Activated CD4-positive, alpha-beta memory T cell treated with anti-CD3 and anti-CD28 coated beads, Interleukin-2, amount 10 ng/mL, durations not matched to agents 7 days and 5 days (primary cell): ENCODE measurements at places on chromosomes 13 and 19. TPM values are rescaled to one million over a fixed set of nuclear protein-coding genes. Genes with fewer than 3 reads are reported as not detected.

GRCh38 chr19:40609561-40610395 lies 8.6 kb downstream of the LTBP4 start:
- H3K4me1 ChIP-seq: peaks cover 77% of the 10 kb centered on the region
- peak; percentile 93 for DNase-seq
- H3K27ac ChIP-seq: peak overlapping the region; percentile 96

GRCh38 chr19:18495204-18495911 lies 26.5 kb downstream of the ELL start:
- peak overlapping the region; percentile 88 for H3K27ac ChIP-seq
- H3K27me3 ChIP-seq: no peaks in the 10 kb centered on the region
- peaks cover 76% of the 10 kb centered on the region for H3K4me1 ChIP-seq
- peaks cover 3% of the 10 kb centered on the region for H3K36me3 ChIP-seq

- no peaks in the 10 kb centered on the region for H3K27me3 ChIP-seq
- H3K36me3 ChIP-seq: no peaks in the 10 kb centered on the region
- no peak overlapping the region for H3K4me3 ChIP-seq
- no peak for DNase-seq
Observed at GRCh38 chr13:63554157-63554556, 2138.5 kb upstream of the PCDH20 start.

ZNF223 gene
- 0.40 TPM for total RNA-seq

PTGIR gene
- total RNA-seq: 5.3 TPM

GRCh38 chr19:19137556-19138108 lies 646 bp downstream of the TMEM161A start:
- H3K36me3 ChIP-seq: no peaks in the 10 kb centered on the region
- H3K27ac ChIP-seq: peak overlapping the region; percentile 65
- H3K4me1 ChIP-seq: peaks cover 29% of the 10 kb centered on the region

SIGLEC12 gene
- 0.35 TPM for total RNA-seq

GRCh38 chr13:26025771-26026170 lies 26.0 kb downstream of the SHISA2 start:
- peaks cover 7% of the 10 kb centered on the region for H3K27me3 ChIP-seq
- H3K4me3 ChIP-seq: no peak overlapping the region
- no peak overlapping the region for H3K27ac ChIP-seq
- DNase-seq: no peak
- no peaks in the 10 kb centered on the region for H3K4me1 ChIP-seq

KLC3 gene
- not detected for total RNA-seq

DNA sequence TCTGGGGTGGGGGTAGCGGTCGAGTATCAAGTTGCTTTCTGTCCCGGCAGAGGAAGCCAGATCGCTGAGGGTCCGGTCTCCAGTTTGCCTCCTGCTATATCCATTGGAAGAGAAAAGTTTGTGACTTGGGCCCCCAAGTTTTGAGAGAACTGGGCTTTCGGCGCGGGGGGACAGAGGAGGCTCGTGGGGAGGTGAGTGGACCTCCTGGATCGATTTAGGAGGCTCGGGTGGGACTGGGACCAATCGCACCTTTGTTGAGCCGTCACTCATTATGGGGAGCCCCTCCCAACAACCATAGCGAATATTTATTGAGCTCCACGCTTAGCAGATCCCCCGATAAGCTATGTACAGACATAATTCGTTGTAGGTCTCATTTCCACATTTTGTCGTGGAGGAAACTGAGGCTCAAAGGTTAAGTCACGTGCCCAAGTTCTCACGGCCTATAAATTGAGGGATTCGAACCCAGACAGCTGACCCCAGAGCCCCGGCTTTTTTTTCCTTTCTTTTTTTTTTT lies 909 bp downstream of the RFXANK start:
- H3K36me3 ChIP-seq: peaks cover 34% of the 10 kb centered on the region
- no peaks in the 10 kb centered on the region for H3K27me3 ChIP-seq
- peaks cover 48% of the 10 kb centered on the region for H3K4me1 ChIP-seq
- peak overlapping the region; percentile 99 for H3K27ac ChIP-seq
- peak overlapping the region; percentile 98 for H3K4me3 ChIP-seq

SPHK2 gene
- 29.5 TPM for total RNA-seq

- no peak for DNase-seq
- no peaks in the 10 kb centered on the region for H3K36me3 ChIP-seq
- H3K4me3 ChIP-seq: no peak overlapping the region
Observed at GRCh38 chr13:25394402-25395060, 22.8 kb downstream of the ATP8A2 start.

PABPC3 gene
- total RNA-seq: 0.88 TPM

CEACAM1 gene
- total RNA-seq: 43.0 TPM

PCDH9 gene
- not detected for total RNA-seq

DNA sequence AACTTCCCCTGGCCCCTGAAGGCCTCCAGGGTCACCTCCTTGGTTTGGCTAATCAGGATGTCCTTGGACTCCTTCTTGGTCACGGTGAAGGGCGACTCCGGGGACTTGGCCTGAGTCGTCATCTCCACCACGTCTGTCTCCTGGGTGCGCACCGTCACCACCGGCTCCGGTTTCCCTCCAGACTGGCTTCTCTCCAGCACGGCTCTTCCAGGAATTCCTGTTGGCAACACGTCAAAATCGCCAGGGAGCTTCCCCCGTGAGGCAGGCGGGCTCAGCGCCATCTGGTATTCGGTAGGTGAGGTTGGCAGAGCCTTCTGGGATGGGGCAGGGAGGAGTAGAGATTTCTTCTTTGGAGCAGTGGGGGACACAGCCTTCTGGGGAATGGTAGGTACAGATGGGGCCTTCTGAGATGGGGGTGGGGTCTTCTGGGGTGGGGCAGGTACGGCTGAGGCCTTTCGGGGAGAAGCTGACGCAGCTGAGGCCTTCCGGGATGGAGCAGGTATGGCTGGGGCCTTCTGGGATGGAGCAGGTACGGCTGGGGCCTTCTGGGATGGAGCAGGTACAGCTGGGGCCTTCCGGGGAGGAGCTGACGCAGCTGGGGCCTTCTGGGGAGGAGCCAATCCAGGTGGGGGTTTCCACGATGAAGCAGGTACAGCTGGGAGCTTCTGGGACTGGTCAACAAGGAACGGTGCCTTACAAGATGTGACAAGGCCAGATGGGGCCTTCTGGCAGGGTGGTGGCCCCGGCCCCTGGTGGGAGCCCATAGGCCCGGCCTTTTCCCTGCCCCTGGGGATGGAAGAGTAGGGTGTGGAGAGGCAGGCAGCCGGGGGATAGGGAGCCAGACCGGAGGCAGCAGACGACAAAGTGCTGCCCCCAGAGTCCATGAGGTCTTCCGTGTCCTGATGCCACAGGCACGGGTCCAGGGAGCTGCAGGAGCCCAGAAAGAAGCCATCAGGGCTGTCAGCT lies 3.8 kb downstream of the GARIN5B start:
- H3K27me3 ChIP-seq: peaks cover 16% of the 10 kb centered on the region
- DNase-seq: no peak
- no peaks in the 10 kb centered on the region for H3K36me3 ChIP-seq
- H3K4me1 ChIP-seq: no peaks in the 10 kb centered on the region
- H3K27ac ChIP-seq: no peak overlapping the region
- no peak overlapping the region for H3K4me3 ChIP-seq

IFNL1 gene
- 0.38 TPM for total RNA-seq

GRCh38 chr13:95301183-95301967 lies at the start of gene ABCC4:
Gene ABCC4, minus strand, starts transcription at chr13:95301451. Its CDS starts 137 bp downstream, at chr13:95301314.
- peak; percentile 63 for DNase-seq
- H3K27me3 ChIP-seq: peaks cover 6% of the 10 kb centered on the region
- H3K27ac ChIP-seq: no peak within 1 kb of the TSS

DNA sequence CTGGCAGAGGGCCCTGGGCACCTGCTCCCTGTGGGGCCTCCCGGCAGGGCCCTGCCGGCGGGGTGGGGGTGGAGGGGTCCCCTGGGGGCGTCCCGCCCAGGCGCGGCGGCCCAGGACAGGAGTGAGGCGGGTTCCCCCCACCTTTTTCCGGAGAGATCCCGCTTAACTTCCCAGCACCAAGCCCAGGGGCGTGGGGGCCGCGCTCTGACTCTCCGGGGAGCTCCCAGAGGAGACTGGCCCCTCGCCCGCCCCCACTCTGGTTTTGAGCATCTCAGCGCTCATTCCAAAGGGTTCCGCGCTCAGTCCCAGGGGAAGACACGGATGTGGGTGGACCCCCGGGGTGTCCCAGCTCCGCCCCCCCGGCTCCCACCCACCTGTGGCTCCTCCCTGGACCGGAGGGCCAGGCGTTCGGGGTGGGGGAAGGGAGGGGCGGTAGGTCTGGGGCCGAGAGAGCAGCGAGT lies 476 bp downstream of the C2CD4C start:
- H3K27ac ChIP-seq: no peak overlapping the region
- H3K4me1 ChIP-seq: peaks cover 6% of the 10 kb centered on the region
- no peaks in the 10 kb centered on the region for H3K36me3 ChIP-seq
- no peak for DNase-seq
- H3K4me3 ChIP-seq: no peak overlapping the region
- H3K27me3 ChIP-seq: peaks cover 7% of the 10 kb centered on the region

ZNF579 gene
- 6.6 TPM for total RNA-seq

DNA sequence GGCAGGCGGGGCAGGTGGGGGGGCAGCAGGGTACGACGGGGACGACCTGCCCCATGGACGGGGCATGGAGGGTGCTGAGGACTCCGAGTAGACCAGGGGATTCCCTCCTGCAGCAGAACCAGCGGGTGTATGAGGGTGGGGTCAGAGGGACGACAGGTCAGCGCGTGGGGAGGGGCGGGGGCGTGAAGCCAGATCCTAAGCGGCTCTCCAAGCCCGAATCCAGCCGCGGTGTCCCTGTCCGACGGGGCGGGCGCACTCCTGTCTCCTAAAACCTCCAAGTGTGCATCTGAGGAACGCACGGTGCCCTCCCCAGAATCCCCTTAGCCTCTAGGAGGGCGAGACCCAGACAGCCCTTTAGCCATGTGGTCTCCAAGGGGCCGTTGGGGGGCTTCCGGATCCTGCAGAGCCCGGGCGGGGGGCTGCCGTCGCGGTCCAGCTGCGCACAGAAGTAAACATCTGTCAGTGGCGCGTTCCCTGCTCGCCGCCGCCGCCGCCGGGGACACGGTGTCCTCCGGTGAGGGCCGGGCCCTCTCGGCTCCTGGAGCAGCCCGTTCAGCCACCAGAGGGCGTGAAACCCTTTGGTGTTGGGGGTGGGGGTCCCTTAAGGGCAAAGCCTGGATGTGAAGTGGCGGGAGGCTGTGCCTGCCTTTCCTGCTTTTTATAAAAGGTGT lies 730 bp downstream of the NRTN start:
- no peak overlapping the region for H3K4me3 ChIP-seq
- H3K4me1 ChIP-seq: peaks cover 23% of the 10 kb centered on the region
- H3K36me3 ChIP-seq: no peaks in the 10 kb centered on the region
- peak; percentile 52 for DNase-seq
- no peak overlapping the region for H3K27ac ChIP-seq
- peaks cover 35% of the 10 kb centered on the region for H3K27me3 ChIP-seq

DNA sequence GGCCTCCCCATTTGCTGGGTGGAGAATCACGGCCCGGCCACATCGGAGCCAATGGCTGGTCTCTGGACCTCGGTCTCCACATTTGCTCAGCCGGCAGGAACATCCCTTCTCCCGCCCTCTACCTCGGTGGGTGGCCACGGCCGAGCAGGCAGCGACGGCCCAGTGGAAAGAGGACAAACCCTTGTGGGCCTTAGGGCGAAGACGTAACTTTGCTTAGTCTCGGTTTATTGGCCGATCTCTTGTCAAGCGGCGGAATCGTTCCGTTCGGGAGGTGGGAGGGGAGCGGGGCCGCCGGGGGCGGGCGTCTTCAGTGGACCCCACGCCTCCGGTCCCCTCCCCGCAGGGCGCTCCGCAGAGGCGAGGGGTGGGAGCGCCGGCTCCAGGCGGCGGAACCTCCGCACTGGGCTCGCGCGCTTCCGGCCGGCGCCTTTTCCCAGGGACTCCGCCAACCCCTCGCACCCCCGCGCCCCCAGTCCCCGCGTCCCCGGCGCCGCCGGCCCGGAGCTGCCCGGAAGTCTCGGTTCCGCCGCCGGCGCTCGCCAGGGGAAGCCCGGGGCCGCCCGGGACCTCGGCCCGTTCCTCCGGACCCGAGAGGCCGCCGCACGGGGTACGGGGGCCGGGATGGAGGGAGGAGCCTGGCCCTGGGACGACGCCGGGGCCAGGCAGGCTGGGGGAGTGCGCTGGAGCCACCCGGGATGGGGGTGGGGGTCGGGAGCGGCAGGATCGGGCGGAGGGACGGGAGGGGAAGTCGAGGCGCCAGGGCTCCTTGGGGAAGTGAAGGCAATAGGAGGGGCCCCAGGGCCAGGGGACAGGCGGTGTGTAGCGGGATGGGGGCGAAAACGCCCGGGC lies at the start of gene ZNF580:
Gene ZNF580, plus strand, starts transcription at position 426 of the 849 bp plus-strand sequence. CDS start 1,507 bp downstream, outside the sequence.
- peaks cover 73% of the 10 kb centered on the region for H3K4me1 ChIP-seq
- peak within 1 kb of the TSS; percentile 86 for H3K4me3 ChIP-seq
- H3K27ac ChIP-seq: peak within 1 kb of the TSS; percentile 85
- H3K36me3 ChIP-seq: peaks cover 29% of the 10 kb centered on the region
- no peaks in the 10 kb centered on the region for H3K27me3 ChIP-seq

OR10H3 gene
- not detected for total RNA-seq

ARGLU1 gene
- 112 TPM for total RNA-seq

GRCh38 chr13:106161146-106161545 lies 374.3 kb downstream of the EFNB2 start:
- H3K4me3 ChIP-seq: no peak overlapping the region
- H3K27ac ChIP-seq: no peak overlapping the region
- H3K4me1 ChIP-seq: no peaks in the 10 kb centered on the region
- DNase-seq: no peak

DNA sequence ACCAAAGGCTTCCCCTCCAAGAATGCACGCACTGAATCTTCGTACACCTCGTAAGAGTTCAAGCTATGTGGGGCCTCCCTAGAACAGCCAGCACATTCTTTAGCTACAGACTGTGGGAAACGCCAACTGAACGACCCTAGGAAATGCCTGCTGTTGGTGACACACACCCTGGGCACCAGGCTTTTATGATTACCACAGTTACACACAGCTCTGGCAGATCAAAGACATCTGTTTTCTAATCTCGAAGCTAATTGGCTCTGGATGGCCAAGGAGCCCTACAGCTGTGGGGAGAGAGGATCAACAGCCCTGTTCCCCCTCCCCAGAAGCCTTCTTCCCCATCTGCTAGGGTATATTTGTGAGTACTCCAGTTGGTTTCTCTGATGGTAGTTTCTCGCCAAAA lies 123.0 kb downstream of the COL4A1 start:
- H3K36me3 ChIP-seq: no peaks in the 10 kb centered on the region
- H3K27ac ChIP-seq: no peak overlapping the region
- peaks cover 3% of the 10 kb centered on the region for H3K27me3 ChIP-seq
- no peak overlapping the region for H3K4me3 ChIP-seq
- DNase-seq: no peak

DNA sequence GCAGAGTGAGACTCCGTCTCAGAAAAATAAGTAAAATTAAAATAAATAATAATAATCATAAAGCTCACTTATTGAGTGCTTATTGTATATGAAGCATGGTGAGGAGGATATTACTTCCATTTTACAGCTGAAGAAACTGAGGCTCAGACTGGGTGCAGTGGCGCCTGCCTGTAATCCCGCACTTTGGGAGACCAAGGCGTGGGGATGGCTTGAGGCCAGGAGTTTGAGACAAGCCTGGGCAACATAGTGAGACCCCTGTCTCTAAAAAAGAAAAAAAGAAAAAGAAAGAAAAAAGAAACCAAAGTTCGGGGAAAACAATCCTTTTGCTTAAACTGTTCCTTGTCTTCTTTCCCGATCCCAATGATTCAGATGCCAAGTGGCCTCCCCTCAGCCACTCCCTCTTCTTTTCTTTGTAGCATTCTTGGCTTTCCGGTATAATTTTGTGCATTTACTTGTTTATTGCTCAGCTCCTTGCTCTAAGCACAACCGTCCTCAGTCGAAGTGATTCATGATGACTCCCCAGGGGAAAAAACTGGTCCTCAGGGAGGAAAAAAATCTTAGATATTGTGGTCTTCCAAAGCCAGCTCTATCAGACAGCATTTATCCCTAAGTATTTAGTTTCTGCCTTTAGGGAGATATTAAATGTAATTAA lies 965 bp upstream of the EIF3G start:
- H3K27ac ChIP-seq: no peak overlapping the region
- H3K4me3 ChIP-seq: no peak overlapping the region
- H3K36me3 ChIP-seq: peaks cover 28% of the 10 kb centered on the region
- DNase-seq: no peak
- H3K27me3 ChIP-seq: no peaks in the 10 kb centered on the region

GRCh38 chr13:79237981-79238380 lies 168.1 kb downstream of the RBM26 start:
- peaks cover 19% of the 10 kb centered on the region for H3K27me3 ChIP-seq
- H3K36me3 ChIP-seq: no peaks in the 10 kb centered on the region
- H3K27ac ChIP-seq: no peak overlapping the region

C1QTNF9 gene
- total RNA-seq: not detected
